ENCODE measurements at places on chromosomes 11 and 22.

- no peak for DNase-seq
Measured at GRCh38 chr11:2310786-2311352, 9.1 kb downstream of the TSPAN32 start.

- DNase-seq, result no peak
Measured at GRCh38 chr11:90629229-90629806, 406.5 kb upstream of the CHORDC1 start.

GRCh38 chr11:46673713-46674462 lies 26.5 kb downstream of the ARHGAP1 start:
- no peak for DNase-seq

GRCh38 chr11:94735907-94736306 lies 32.2 kb upstream of the AMOTL1 start:
- DNase-seq, result no peak

DNA sequence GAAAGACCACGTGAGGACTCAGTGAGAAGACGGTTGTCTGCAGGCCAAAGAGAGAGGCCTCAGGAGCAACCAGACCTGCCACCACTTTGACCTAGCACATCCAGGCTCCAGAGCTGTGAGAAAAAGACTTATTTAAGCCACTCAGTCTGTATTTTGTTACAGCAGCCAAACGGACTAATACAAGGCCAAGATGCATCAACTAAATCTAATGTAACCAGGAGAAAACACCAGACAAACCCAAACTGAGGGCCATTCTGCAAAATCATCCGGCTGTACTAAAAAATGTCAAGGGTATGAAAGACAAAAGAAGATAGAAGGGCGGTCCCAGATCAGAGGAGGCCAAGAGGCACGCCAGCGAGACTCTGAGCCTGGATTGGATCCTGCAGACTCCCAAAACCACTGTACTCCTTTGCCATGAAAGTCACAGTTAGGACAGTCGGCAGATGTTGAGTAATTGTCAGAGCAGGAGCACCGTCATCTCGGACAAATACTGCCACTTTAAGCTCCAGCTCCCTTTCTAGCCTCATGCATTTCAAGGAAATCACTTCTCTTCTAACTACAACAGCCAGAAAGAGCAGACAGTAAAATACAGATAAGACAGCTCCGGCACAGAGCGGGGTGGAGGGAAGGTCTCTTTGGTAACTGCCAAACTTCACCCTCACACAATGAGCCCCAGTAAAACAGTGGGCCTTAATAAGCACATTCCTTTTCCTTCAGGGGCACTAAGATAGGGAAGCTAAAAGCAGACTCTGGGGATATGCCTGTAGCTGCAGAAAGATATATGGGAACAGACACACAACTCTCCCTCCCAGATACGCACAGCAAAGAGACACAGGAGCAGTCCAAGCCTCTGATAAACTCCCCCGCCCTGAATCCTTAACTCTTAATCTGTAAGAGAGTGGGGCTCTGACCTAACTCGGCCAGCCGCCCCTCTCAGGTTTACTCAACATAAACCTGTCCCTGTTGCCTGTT lies 3.5 kb upstream of the ZP1 start:
- no peak for DNase-seq

- no peak for DNase-seq
Measured at GRCh38 chr11:69999721-70000120, 78.4 kb upstream of the ANO1 start.

GRCh38 chr11:127639916-127640315 lies 639.3 kb upstream of the KIRREL3 start:
- DNase-seq, result no peak

DNA sequence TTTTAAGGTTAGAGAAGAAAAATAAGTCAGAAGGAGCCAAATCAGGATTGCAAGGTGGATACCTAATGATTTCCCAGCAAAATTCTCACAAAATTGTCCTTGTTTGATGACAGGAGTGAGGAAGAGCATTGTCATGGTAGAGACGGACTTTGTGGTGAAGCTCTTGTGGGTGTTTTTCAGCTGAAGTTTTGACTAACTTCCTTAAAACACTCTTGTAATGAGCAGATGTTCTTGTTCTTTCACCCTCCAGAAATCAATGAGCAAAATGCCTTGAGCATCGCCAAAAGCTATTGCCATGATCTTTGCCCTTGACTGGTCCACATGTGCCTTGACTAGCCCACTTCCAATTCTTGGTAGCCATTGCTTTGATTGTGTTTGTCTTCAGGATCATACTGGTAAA lies 20.0 kb downstream of the CALCB start:
- no peak for DNase-seq

- DNase-seq, result no peak
Measured at GRCh38 chr22:22507743-22508273, 734 bp downstream of the ZNF280B start.

DNA sequence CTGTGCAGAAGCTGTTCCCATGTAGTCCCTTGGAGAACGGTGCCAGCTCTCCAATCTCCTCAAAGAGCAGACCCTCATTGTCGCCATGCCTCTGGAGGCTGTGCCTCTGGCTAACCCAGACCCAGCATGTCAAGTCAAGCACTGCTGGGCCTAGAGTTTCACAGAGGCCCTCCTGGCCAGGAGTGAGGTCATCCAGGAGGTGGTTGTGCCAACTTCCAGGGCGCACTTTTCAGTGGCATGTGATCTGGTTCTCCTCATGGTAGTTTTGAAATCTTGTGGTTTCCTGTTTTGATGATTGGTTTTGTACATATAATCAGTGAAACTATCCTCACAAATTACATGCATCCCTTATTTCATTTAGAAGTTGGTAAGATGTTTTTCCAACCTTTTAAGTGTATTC lies 78.9 kb downstream of the PPFIBP2 start:
- DNase-seq, result no peak

GRCh38 chr22:25051983-25052710 lies 99.6 kb downstream of the KIAA1671 start:
- DNase-seq, result no peak

- no peak for DNase-seq
Measured at GRCh38 chr22:46065691-46066454, 84.5 kb upstream of the PPARA start.

DNA sequence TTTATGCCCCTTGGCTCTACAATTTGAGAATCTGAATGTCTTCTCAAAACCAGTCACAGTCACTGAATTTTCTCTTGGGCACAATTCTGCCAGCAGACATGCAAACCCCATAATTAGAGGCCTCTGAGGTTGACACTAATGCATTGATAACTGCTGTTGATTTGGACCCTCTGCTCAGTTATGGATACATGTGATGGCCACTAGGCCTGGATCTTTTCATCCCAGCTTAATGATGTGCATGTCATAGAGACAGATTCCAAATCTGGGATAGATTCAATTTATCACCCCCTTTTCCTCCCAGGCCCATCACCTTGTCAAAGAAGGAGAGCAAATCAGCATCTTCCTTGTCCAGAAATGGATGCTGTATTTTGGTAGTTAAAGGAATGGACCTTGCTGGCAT lies 92.2 kb downstream of the C11orf91 start:
- DNase-seq, result no peak

DNA sequence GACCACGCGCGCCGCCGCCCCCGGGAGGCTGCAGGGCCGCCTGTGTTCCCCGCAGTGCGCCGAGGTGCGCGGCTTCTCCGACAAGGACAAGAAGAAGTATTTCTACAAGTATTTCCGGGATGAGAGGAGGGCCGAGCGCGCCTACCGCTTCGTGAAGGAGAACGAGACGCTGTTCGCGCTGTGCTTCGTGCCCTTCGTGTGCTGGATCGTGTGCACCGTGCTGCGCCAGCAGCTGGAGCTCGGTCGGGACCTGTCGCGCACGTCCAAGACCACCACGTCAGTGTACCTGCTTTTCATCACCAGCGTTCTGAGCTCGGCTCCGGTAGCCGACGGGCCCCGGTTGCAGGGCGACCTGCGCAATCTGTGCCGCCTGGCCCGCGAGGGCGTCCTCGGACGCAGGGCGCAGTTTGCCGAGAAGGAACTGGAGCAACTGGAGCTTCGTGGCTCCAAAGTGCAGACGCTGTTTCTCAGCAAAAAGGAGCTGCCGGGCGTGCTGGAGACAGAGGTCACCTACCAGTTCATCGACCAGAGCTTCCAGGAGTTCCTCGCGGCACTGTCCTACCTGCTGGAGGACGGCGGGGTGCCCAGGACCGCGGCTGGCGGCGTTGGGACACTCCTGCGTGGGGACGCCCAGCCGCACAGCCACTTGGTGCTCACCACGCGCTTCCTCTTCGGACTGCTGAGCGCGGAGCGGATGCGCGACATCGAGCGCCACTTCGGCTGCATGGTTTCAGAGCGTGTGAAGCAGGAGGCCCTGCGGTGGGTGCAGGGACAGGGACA lies 2.7 kb downstream of the NLRP6 start:
- peak; percentile 73 for DNase-seq

DNA sequence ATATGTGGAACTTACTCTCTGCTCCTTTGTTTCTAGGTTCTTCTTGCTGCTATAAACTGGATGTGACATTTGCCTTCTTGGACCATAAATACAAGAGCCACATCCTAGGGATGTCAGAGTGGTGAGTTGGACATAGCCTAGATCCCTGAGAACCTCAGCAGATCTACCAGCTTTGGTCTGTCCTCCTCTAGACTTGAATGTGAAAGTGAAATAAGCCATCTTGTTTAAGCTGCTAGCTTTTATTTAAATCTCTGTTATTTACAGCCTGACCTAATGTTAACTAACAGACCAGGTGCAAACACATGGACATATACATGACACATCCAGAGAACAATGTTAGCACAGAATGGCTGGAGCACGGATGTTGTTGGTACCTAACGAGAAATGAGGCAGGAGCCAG lies 36.0 kb downstream of the SLN start:
- DNase-seq, result no peak

DNA sequence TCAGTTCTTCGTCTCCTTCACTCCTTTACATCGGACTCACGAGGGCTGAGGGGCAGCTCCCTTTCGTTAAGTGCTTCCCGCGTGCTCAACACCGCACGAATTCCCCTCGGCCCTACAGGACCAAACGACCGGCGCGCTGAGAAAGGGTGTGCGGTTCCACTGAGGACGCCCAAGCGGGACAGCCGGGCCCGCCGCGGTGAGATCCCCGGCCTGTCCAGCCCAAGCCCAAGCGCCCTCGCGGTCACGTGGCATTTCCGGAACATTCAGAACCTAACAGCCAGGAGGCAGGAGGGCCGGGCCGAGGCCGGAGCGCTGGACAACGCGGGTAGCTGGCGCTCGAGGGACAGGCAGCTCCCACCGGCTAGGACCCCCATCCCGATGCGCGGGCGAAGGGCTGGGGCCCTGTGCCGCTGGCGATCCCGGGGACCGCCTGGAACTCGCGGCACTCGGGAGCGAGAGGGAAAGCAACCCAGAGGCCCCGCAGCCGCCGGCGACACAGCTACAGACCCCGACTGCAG lies 737 bp upstream of the STIP1 start:
- DNase-seq, result no peak

DNA sequence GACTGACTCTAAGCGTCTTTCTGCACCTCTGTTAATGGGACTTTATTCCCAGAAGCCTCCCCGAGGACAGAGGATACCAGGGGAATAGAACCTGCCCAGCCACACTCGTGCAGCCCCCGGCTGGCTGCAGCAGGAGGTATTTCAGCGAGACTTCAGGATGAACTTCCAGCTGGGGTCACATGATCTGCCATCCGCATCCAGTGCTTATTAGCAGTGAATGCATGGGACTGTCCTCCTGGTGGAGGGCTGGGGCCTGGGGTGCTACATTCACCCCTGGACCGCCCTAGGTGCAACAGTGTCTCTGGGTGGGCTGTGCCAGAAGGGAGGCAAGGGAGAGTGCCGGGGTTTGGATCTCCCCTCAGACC lies 1.6 kb downstream of the DUSP8 start:
- DNase-seq, result no peak

DNA sequence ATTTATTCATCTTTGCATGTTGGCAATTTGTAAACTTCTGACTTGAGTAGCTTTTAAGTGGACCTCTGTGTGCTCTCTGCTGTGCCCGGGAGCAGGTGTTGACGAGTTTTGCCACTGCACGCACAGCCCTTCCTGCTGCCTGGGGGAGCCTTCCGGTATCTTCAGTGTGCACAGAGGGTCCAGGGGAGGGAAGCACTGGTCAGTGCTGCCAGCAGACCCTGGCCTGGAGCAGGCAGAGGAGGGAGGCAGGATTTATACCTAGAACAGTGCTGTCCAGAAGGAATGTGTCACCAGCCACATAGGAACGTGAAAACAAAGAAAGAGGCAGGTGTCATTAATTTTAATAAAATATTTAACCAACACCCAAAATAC lies 403.6 kb downstream of the TBC1D22A start:
- peak; percentile 3 for DNase-seq

- no peak for DNase-seq
Measured at GRCh38 chr11:61675826-61676225, 4.4 kb upstream of the DAGLA start.

- no peak for DNase-seq
Measured at GRCh38 chr22:47041271-47042115, 279.0 kb downstream of the TBC1D22A start.

DNA sequence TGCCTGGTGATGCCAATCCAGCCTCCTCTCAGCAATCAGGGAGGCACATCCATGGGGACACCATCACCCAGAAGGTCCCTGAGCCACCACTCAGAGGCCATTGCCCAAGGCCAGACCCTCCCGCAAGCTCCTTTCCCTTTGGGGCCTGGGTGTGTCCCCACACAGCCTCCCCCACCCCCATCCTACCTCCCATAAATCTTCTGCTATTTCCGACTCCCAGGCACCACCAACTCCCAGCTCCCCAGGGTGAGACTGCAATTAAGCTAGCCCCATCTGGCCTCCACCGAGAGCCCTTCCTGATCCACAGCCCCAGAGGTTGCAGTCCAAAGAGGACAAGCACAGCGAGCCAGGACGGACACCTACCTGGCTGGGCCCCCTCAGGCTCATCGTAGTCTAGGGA lies 6.3 kb downstream of the ARHGAP1 start:
- no peak for DNase-seq

GRCh38 chr22:21990445-21991303 lies 8.1 kb upstream of the TOP3B start:
- DNase-seq, result no peak

DNA sequence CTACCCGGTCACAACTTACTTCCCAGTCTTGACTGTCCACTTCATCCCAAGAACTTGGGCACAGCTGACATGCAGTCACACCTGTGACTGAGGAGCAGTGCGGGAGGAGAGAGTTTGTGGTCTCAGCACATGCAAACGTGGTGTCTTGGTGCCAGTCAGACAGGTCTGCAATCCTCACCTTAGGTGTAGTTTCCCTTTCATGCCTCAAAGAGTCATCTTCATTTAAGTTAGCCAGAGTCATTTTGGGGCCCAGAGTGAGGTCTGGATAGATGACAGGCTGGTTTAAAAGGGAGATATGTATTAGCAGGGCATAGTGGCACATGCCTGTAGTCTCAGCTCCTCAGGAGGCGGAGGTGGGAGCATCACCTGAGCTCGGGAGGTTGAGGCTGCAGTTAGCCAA lies 108.5 kb upstream of the SORL1-AS1 start:
- no peak for DNase-seq

- no peak for DNase-seq
Measured at GRCh38 chr11:45412051-45412471, 125.9 kb upstream of the SYT13 start.

- no peak for DNase-seq
Measured at GRCh38 chr22:17606496-17606895, 22.1 kb downstream of the ATP6V1E1 start.

Data from activated naive CD8-positive, alpha-beta T cell treated with anti-CD3 and anti-CD28 coated beads, Interleukin-2, amount 10 ng/mL, durations not matched to agents 7 days and 5 days (primary cell).